ENCODE measurements at places on chromosomes 7 and 10. TPM values are rescaled to one million over a fixed set of nuclear protein-coding genes. Genes with fewer than 3 reads are reported as not detected.

FAM25G gene
- total RNA-seq = not detected

LRRTM3 gene
- not detected for total RNA-seq

SPDYE3 gene
- total RNA-seq = not detected

- DNase-seq = no peak
These were observed 17.6 kb upstream of the BAZ1B start for GRCh38 chr7:73539709-73540108.

DNA sequence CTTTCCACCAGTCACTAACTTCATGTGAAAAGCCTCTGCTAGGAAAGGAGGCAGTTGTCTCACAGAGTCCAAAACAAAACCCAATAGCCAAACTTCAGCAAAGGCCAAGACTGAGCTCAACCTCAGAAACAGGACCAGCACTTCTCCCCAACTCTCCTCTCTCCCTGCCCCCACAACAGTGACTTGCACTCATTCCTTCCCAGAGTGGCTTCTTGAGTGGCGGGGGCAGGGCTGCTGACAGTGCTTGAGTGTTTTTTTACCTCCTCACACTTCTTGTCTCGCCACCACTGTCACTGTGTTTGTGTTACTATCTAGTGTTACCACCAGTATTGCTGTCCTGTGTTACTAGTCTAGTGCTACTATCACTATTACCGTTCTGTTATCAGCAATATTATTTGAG, 206.8 kb downstream of the KLF6 start:
- DNase-seq = no peak

GRCh38 chr10:12432402-12433189, 83.2 kb downstream of the CAMK1D start:
- DNase-seq = no peak

DNA sequence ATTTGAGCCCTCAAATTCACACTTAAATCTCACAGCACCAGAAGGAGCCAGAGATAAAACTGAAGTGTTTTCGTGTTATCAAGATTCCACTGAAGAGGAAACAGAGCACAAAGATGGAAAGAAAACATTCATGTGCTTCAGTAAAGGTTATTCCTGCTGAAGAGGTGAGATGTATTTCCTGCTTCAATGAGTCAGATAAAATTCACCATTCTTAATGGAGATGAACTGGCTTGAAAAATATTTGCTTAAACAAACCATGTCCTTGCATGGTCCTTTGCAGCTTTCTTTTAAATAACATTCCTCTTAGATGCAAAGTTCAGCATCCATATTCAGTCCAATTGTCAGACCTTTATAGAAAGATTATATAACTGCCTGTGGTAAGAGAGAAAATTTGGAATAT, 294.2 kb downstream of the IPMK start:
- DNase-seq = no peak

DNA sequence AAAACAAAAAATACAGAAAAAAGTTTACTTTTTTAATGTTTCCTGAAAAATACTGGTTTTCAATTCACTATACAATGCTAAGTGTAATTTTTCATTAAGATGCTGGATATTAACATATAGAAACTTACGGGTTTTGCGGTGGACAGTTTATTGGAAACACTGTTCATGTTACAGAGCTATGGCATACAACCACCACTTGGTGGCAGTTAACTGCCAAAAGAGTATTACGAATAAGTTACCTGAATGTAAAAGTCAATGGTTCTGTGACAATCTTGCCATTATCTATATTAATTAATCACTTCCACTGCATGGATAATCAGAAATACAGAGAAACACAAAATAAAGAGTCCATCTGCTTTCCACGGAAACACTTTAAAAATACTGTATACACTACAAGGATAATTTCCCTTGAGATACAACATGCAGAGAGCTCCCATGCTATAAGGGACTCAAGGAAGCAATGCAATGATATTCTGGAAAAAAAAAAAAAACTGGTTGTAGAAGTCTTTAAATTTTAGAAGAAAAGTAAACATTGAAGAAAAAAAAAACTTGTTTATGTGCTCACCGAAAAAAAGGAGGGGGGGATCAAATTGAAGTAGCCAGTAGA, 97.0 kb downstream of the TPK1 start:
- DNase-seq = peak; percentile 38

Measured in H4 (cell line).